ENCODE measurements at places on chromosomes 3 and 15.

GRCh38 chr3:105042586-105042985 lies 324.1 kb upstream of the ALCAM start:
- no peak for DNase-seq

- no peak for DNase-seq
These were observed 46.4 kb downstream of the C3orf20 start for GRCh38 chr3:14721126-14721864.

DNA sequence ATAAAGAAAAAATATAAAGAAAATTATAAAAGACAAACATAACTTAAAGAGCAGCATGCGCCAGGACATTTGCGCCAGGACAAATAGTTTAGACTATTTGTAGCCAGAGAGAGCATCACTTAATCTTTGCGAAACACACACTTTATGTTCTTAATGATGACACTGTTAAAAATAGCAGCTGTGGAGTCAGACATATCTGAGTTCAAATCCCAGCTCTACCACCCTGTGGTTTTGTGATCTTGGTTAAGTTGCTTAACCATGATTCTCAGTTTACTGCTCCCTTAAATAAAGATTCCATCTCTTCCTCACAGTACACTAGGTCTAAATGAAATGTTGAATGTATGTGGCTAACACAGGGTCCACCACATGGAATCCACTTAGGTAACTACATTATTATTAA lies 31.4 kb downstream of the KCNMB2 start:
- DNase-seq, result no peak

DNA sequence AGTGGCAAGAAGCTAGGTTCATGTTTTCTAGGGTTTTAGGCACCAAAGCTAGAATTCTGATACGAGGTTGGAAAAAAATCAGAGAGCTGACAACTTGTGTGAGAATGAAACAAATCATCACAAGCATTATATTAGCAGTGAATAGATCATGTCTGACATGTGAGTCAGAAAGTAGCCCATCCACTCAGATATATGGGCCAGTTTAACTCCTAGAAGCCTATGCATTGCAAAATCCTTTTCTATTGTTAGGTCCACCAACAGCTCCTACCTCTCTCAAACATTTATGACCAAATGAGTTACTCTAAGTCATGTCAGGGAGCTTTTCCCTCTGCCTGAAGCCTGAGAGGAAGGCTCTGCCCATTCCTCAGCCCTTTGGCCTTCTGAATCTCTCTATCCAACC lies 44.0 kb downstream of the KBTBD12 start:
- no peak for DNase-seq

- DNase-seq, result no peak
These were observed 2.4 kb upstream of the ETV5 start for GRCh38 chr3:186110975-186111974.

GRCh38 chr3:71625676-71626075 lies 42.1 kb upstream of the FOXP1 start:
- no peak for DNase-seq

DNA sequence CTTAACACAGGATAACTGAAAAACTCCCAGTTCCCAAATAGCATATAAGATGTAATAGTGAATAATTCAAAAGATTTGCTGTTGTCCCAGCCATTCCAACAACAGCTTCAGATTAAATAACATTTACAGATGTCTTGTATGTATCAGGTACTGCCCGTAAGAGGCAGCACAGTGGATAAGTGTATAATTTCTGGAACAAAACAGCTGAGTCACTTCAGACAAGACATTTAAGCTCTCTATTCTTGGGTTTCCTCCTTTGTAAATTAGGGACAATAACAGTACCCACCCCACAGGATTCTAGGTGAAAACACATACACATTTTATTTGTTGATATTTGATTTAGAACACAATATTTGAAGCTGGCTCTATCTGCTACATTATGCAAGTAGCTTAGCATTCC lies 2.6 kb upstream of the WWTR1 start:
- no peak for DNase-seq

DNA sequence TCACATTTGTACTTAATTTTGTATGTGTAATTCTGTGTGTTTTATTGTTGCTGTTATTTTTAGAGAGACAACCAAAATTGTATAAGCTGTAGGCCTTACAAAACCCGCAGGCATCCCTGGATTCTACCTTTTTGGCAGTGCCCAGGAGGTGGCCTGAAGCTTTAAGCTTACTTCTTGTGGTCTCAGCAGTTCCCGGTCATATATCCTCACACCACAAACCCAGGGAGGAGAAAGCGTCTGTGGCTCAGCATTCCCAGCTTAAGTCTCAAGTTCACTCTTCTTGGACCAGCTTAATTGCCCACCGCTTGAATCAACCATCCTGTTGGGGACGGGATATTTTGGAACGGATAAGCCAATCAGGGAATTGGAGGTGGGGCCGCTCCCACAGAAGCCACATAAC lies 36.7 kb downstream of the C2CD4A start:
- DNase-seq, result no peak

GRCh38 chr3:61442696-61443095 lies 118.7 kb upstream of the PTPRG start:
- DNase-seq, result no peak

GRCh38 chr3:72289692-72290071 lies 504.7 kb upstream of the PROK2 start:
- no peak for DNase-seq

GRCh38 chr3:11390411-11391131 lies 118.4 kb downstream of the ATG7 start:
- no peak for DNase-seq

GRCh38 chr15:43134157-43134635 lies 810 bp downstream of the TMEM62 start:
- no peak for DNase-seq

DNA sequence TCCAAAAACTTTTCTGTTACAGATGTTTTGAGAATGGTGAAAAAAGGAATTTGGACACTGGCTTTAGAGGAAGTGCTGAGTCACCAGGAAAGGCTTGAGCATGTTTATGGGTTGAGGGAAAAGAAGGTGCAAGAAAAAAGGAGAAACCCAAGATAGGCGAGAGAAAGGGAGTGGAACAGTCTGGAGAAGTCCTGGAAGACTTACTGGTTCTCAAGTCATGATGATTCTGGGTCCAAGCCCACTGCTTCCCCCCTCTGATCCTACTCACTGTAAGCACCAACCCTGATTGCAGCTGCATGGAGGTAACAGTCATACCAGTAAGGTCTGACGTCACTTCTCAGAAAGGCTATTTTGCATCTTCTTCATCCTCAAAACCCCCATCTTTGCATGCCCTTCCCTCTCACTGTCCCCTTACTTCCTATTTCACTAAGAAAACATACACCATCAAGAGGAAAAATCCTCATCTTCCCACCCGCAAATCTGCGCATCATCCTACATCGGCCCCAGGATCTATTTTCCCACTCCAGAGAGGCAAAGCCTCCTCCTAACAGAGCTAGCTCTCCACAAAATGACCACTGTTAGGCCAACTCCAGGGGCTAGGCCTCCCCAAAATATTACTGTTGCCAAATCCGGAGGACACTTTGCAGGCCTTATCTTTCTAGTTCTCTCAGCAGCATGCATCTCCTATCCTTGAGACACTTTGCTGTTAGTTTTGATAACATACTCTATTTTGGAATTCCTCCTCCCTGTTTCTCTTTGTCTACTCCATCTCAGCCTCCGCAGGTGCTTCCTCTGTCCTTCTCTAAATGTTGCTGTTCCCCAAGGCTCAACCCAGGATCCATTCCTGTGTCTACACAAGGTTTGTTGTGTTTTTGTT lies 3.2 kb upstream of the ATP13A3 start:
- DNase-seq, result no peak

Measured in DMS79 treated with DMSO at 0.1 percent for 48 hours (cell line).